ENCODE measurements at places on chromosomes 11 and 22.

- DNase-seq, result no peak
Measured at GRCh38 chr11:27518518-27518917, 11.9 kb upstream of the LIN7C start.

- DNase-seq, result no peak
Measured at GRCh38 chr11:68346462-68346790, 34.0 kb downstream of the LRP5 start.

DNA sequence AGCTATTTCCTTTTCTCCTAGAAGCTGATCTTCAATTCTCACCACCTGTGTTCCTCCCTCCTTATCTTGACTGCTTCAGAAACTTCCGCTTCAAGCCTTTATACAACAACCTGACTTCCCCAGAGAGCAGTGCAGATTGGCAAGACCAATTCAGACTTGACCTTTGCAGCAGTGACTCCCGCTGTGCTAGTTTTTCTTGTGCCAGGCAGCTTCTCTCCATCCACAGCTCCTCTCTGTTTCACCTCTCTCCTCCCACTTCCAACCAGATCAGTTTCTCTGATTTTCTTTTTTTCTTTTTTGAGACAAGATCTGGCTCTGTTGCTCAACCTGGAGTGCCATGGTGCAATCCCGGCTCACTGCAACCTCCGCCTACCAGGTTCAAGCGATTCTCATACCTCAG is 74.3 kb downstream of the GRAMD1B start:
- no peak for DNase-seq

DNA sequence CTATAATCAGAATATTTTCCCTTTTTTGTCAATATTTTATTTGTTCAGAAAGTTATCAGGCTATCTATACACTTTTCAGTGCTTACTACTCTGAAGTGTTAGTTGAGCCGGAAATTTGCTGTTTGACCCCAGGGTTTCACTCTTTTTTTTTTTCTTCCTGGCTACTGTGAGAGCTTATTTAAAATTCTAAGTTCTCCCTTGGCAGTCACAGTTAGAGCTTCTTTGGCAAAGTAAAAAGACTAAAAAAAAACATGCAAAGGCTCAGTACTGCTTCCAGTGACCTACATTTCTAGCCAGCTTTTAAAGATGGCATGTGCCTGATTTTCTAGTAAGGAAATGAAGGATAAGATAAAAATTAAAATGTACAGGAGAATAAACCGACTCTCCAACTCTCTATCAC is 48.4 kb downstream of the ELP4 start:
- no peak for DNase-seq

DNA sequence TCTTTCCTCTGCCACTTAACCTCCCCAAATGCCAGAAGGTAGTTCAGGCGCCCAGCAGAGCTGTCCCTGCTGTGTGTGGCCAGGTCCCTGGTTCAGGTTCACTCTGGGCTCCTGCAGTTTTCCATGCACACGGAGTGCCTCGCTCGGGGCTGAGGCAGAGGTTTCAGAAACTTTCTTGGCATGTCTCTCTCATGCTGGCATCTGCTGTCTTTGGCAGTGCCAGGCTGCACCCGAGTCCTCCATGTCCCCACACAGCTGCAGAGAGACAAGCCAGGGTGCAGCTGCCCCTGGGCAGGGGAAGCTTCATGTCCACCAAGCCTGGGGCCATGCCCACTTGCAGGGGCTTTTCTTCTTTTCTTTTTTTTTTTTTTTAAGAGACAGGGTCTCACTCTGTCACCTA is 7.0 kb upstream of the NEFH start:
- no peak for DNase-seq

DNA sequence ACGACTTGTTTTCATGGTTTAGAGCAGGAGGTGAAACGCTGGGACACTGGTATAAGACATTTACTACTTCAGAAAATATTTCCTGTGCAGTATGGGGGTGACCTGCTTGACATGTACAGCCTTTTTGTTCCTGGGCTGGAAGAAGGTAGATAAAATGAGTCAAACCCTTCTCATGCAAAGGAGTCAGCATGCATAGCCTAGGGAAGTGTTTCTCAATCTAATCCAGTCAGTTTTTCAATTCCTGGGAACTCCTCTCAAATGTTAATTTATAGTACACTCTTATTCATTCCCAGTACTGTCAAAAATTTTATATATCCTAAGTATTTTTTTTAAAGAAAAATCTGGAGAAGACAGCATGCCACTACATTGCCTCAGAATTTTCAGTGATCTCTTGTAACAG is 154.7 kb upstream of the GUCY1A2 start:
- DNase-seq, result no peak

DNA sequence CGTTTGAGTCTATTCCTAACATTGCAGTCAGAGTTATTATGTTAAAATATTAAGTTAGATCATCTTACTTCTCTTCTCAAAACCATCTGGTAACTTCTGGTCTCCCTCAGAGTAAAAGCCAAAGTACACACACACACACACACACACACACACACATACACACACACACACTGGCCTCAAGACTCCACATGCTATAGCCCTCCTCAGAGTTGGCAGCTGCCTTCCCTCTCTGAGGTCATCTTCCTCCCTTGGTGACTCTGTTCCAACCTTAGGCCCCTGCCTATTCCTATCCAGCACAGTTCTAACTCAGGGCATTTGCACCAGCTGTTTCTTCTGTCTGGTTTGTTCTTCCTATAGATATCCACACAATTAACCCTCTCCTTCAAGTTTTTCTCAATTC is 272.0 kb upstream of the SESN3 start:
- no peak for DNase-seq

GRCh38 chr11:1224111-1224490 is 1.2 kb downstream of the MUC5B start:
- no peak for DNase-seq

- no peak for DNase-seq
Measured at GRCh38 chr11:19984048-19984742, 176.1 kb downstream of the DBX1 start.

DNA sequence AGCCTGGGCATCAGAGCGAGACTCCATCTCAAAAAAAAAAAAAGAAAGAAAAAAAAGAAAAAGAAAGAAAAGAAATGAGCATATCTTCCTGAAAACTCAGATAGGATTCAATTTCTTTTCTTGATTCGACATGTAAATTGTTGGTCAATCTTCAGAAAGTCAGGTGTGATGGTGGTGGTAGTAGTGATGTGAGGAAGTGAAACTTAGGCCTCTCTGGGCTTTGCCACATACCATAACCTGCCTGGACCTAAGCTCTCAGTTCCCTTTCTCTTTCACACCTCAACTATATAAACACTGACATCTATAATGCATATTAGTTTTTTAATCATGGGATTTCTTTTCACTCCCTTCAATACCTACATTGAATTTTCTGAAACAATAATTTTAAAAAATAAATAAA is 98.0 kb upstream of the TBCEL start:
- DNase-seq, result no peak

DNA sequence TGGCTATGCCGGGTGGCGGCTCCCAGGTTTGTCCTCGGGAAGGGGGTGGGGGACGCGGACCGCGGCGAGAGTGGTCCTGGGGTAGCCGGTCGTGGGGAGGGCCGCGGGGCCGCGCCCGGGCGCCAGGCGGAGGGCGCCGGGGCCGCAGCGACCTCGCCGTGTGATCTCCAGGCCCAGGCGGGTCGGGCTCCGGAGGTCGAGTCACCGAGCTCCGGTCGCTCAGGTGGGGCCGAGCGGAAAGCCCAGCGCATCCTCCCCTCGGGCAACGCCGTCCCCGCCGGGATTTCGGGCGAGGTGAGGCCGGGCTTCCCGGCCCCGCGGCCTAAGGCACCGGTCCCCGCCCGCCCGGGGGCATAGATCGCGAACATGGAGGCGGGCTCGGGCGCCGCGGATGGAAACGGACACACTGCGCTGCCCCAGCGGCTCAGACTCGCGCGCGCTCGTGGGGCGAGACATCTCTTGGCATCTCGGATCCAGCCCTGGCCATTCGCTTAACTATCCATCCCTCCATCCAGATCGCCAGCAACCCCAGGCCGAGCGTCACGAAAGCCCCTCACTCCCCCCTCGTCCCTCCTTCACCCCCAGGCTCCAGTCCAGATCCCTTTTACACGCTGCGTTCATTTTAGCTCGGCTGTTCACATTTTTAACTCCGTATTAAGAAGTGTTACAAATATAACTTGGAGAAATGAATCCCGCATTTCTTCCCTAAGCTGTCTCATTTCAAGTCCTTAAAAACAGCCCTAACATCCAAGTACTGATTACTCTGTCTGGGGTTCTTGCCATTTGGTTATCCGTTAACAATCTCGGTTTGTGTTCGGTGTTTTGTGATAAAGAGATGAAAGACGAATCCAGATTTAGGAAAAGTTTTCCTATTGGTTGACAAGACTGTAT is 460 bp downstream of the ZC3H12C start:
- DNase-seq, result no peak

DNA sequence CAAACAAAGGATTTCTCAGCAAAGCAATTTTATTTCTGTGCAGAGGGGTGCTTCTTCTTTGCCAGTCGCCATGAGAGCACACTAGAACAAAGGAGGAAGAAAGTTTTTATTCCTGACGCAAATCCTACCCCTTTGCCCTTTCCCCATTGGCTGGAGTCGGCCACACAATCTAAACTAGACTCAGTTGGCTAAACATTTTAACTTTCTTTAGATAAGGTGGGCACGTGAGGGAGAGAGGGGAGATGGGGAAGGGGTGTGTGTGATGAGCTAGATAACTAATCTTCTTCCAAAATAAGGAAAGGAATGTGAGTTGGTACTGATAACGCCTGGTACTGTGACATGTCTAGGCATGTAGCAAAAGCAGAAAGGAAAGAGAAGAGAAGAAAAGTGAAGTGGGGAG is 626 bp downstream of the TRIM22 start:
- peak; percentile 29 for DNase-seq

DNA sequence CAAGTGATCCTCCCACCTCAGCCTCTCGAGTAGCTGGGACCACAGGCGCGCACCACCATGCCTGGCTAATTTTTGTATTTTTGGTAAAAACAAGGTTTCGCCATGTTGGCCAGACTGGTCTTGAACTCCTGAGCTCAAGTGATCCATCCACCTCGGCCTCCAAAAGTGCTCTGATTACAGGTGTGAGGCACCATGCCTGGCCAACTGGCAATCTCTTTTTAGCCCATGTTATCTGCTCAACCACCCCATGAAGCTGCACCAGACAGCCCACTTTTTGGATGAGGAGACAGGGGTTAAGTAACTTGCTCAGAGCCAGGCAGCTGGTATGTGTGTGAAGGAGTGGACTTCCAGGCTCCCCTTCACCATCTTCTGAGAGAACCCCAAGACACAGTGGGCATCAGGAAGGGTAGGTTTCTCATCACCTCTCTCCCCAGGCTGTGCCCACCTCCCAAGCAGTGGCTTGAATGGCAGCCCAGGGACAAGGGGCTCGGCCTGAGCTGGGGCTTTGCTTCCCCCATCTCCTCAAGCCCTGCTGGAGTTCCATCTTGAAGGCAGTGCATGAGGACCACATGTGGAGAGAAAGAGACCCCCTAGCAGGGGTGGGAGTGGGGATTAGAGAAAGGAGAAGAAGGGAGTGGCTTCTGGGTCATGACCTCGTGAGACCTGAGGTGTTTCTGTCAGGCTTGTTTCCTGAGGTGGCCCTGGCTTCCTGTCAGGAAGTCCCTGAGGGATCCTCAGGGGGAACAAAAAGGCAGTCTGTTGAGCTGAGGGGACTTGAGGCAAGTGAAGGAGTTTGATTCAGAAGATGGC is 87.5 kb upstream of the PARVA start:
- no peak for DNase-seq

GRCh38 chr11:29321293-29322132 is 695.3 kb downstream of the KCNA4 start:
- DNase-seq, result no peak

GRCh38 chr11:40118780-40119179 is 1340.7 kb downstream of the LRRC4C start:
- no peak for DNase-seq

GRCh38 chr11:78722786-78723185 is 148.1 kb upstream of the NARS2 start:
- no peak for DNase-seq

DNA sequence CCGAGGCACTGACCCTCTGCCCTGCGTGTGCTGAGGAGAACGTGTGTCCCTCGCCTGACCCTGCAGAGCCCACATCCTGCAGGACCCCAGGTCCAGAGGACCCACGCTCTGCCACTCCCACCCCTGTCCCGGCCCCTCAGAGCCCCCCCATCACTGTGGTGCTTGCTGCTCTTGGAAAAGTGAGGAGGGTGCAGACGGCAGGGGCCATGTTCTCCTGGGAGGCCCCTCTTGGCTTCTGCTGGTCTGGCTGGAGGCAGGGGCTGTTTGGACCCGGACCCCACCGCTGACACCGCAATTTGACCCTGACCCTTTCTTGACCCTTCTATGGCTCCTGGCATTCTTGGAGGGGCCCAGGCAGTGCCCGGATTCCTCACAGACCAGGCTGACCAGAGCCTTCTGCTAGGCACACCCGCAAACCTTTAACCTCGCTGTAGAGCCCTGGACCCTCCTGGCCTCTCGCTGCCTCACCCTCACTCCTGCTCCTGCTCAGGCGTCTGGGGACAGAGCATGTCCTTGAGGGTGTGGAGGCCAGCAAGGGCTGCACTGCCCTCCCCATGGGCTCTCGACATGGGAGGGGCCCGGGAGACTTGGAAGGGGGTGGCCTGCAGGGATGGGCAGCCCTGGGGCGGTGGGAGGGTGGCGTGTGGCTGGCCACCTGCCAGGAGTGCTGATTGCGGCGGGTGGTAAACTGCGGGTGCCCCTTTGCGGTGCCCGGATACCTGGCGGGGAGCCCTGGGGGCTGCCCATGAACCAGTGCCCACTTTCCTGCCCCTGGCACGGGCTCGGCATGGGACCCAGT is 37.0 kb upstream of the MUC5AC start:
- DNase-seq, result no peak

DNA sequence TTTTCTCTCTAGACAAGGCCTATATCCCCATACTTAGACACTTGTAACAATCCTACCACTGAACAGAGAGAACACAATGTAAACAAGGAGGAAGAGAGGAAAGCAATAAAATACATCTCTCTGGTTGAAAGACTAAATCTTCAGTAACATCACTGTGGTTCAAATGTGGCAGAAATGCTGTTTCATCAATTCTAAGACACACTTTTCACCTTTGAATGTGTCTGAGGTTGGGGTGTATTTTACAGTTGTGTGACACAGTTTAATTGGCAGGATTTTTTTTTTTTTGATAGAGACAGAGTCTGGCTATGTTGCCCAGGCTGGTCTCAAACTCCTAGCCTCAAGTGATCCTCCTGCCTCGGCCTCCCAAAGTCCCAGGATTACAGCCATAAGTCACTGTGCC is 79.5 kb downstream of the AMBRA1 start:
- DNase-seq, result no peak

GRCh38 chr22:27534720-27535125 is 266.8 kb downstream of the MN1 start:
- DNase-seq, result no peak

GRCh38 chr11:45544826-45545225 is 120.6 kb downstream of the CHST1 start:
- DNase-seq, result no peak

GRCh38 chr11:128553662-128554362 is 33.5 kb downstream of the ETS1 start:
- DNase-seq, result no peak
